ENCODE measurements at places on chromosomes 4 and X. TPM values are rescaled to one million over a fixed set of nuclear protein-coding genes. Genes with fewer than 3 reads are reported as not detected.

Gene DUSP21
- total RNA-seq: not detected

Gene FAM199X
- 13.3 TPM for total RNA-seq

Gene CXCL5
- total RNA-seq: not detected

Gene USP17L19
- total RNA-seq: not detected

Gene CT83
- not detected for total RNA-seq

Data from activated naive CD4-positive, alpha-beta T cell treated with anti-CD3 and anti-CD28 coated beads, Interleukin-2, amount 10 ng/mL, durations not matched to agents 5 hours and 36 hours (primary cell).